ENCODE measurements at places on chromosomes 3 and 15.
A peak's percentile ranks its signal among the peaks of the same experiment; 100 is the strongest.

GRCh38 chr3:160876643-160877042, 120.6 kb downstream of the PPM1L start:
- no peak for DNase-seq

GRCh38 chr15:56797720-56798275, 64.5 kb upstream of the ZNF280D start:
- DNase-seq, result no peak

DNA sequence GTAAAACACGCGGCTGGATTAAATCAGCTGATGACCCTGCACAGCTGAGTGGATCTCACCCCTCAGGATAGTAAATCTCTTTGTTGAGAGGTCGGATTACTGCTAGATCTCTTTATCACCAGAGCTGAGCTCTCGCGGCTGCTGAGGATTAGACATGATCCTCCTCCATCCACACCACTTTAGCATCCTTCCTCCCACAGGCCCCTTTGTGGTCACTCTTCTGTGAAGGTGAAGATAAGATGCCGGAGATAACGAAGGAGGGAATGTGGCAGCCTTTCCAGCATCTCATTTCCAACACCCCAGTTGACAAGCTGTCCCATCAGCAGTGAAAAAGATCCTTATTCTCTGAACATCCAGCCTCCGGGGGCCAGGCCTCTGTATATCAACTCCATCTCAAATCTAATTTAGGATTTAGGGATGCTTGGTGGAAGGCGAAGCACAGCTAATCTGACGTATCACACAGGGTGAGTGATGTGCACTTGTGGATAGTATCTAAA, 47.5 kb upstream of the SELENOK start:
- DNase-seq, result no peak

DNA sequence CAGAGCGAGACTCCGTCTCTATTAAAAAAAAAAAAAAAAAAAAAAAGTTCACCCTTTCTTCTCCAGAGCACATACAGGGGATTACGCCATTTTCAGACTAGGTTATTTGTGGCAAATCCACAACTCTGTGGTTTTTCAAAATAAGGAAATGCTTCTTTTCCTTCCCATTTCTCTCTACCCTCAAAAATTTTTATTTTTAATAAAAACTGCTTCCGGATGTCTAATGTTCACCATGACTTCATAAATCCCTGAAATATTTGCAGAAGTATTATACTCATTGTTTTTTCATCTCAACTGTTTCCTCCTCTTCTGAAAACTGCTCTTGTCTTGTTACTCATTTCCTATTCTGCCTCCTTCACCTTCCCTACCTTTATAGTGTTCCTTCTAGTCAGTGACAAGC, 45.0 kb upstream of the SLC12A8 start:
- no peak for DNase-seq

GRCh38 chr3:150547045-150547741, 606 bp downstream of the EIF2A start:
- DNase-seq, result no peak

DNA sequence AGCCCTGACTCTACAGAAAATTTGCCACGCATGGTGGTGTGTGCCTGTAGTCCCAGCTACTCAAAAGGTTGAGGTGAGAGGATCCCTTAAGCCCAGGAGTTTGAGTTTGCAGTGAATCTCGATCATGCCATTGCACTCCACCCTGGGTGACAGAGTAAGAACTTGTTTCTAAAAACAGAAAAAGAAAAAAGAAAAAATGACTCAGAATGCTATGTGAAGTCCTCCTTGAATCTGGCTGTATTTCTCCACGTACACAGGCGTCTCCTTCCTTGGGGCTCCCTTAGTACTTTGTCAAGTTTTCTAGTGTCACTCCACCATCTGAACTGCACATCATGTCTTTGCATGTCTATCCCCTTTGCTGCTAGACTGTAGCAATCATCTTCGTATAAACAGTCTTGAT, 104.4 kb downstream of the LMLN start:
- DNase-seq, result no peak

GRCh38 chr3:120908030-120908794, at the start of gene STXBP5L:
TSS of gene STXBP5L (plus strand) at chr3:120908205. CDS start at chr3:120909579, 1,374 bp downstream.
- peak; percentile 60 for DNase-seq

- DNase-seq, result no peak
Observed at GRCh38 chr3:150933473-150933995, 28.3 kb upstream of the MINDY4B start.

DNA sequence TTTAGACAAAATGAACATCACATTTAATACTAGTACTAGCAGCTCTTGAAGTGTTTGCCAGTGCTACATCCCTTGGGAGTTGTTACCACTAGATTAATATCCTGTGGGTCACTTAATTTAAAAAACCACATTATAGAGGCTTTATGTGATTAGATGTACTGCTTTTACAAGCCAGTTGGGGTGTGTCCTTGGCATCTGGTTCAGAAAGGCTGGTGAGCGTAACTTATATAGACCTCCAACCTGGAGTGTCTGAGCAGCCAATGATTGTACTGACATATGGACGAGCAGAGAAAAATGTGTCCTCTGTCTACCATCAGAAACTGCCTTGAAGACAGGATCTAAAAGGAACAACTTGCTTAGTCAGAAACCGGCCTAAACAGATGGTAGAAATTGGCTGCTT, 306.2 kb upstream of the ATP11B start:
- no peak for DNase-seq

DNA sequence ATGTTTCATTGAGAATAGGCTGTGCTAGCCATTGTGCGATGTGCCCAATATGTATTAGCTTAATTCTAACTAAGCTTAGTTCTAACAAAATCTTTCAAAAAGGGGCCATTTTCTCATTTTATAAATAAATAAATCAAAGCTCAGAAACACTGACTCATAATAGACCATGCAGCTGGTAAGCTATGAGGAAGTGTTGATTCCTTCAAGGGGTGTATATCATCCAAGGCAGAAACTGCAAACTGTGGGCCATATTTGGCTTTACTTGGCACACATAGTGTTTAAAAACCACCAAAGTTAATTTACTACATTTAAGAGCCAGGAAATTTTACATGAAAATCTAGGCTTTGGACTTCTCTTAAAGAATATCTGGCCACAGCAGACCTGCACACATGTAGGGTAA, 136.5 kb downstream of the ZNF621 start:
- DNase-seq, result no peak

GRCh38 chr3:113174304-113174703, 37.1 kb upstream of the BOC start:
- DNase-seq, result no peak

DNA sequence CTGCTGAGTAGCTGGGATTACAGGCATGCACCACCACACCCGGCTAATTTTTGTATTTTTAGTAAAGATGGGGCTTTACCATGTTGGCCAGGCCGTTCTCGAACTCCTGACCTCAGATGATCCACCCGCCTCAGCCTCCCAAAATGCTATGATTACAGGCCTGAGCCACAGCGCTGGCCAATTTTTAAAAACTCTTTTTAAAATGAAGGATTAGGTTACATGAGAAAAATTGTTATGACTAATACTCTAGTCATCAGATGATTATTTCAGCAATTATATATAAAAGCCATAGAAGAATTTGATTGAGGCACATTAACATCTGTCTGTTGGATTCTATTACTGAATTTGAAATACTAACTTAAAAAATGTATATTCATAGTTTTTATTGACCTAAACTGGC, 134.1 kb upstream of the MNS1 start:
- DNase-seq, result no peak

GRCh38 chr15:81363718-81364500, 10.1 kb downstream of the TMC3 start:
- DNase-seq, result no peak

GRCh38 chr3:190305406-190305805, 16.8 kb downstream of the CLDN1 start:
- DNase-seq, result no peak

DNA sequence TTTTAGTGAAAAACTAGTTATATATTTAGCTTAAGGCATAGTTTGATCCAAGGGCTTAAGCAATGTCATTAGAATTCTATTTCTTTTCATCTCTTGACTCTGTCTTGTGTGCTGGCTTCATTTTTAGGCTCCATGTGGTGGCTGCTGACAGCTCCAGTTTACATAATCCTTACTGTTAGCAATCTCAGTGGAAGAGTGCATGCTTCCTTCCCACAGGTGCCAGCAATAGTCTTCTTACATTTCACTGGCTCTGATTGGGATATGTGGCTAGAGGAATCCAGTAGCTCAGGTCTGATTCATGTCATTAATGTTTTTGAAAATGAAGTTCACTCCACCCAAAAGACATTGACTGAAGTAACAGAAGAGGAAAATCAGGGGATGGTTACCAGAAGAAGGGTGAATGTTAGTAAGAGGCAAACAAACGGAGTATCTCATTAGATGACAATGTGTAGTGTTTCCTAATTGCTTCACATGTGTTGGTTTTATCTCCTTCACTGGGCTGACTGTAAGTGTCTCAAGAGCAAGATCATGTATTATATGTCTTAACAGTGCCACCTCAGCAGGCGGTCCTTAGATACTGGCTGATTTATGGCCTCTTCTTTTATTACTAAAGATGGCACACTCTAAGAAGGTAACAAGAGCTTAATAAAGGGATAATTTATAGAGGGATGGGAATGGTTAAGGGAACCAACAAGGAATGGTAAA, 25.6 kb upstream of the TCF12 start:
- no peak for DNase-seq

- no peak for DNase-seq
Observed at GRCh38 chr3:186589856-186590579, 19.5 kb downstream of the DNAJB11 start.

DNA sequence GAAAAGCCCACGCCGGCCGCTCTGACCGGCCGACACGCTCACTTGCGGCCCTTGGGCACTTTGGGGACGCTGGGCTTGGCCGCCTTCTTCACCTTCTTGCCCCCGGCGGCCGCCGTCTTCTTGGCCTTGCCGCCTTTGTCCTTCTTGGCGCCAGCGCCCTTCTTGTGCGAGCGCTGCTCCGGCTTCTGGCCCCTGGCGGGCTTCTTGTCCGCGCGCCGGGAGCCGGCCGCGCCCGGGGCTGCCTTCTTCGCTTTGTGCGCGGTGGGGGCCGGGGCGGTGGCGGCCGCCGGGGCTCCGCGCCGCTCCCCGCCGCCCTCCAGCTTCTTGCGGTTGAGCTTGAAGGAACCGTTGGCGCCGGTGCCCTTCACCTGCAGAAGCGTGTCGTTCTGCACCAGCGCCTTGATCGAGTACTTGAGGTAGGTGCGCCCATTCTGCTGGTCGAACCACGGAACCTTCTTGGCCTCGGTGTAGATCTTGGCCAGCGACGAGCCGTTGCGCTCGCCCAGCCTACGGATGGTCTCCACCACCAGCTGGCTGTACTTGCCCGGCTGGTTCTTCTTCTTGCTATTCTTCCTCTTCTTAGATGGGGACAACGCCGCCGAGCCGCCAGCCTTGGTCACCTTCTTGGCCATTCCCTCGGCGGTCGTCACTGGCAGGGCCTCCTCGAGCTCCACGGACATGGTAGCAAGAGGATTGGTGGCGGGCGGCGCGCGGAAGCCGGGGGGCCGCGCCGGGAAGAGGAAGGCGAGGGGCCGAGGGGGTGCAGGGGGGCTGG, 36.7 kb downstream of the HMCES start:
- DNase-seq, result no peak

DNA sequence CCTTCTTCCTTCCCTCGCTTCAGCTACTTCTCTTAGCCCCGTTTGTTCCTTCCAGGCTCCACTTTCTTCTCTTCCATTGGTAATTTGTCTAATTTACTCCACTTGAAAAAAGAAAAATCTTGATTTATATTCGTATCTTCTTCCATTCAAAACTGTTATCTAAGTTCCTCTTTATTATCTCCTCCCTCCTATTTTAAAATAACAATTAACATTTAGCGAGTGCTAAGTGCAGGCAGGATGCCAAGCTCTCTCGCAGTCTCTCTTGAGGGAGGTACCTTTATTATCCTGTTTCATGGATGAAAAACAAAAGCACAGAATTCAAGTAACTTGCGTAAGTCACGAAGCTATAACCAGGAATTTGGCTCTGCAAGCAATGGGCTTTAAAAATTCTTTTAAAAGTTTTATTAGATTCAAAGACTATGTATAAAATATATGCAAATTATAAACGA, 418.9 kb upstream of the NAALADL2 start:
- DNase-seq, result no peak

GRCh38 chr3:126126811-126127431, 43.0 kb upstream of the SLC41A3 start:
- no peak for DNase-seq

GRCh38 chr3:77590191-77590590, 550.3 kb downstream of the ROBO2 start:
- no peak for DNase-seq

DNA sequence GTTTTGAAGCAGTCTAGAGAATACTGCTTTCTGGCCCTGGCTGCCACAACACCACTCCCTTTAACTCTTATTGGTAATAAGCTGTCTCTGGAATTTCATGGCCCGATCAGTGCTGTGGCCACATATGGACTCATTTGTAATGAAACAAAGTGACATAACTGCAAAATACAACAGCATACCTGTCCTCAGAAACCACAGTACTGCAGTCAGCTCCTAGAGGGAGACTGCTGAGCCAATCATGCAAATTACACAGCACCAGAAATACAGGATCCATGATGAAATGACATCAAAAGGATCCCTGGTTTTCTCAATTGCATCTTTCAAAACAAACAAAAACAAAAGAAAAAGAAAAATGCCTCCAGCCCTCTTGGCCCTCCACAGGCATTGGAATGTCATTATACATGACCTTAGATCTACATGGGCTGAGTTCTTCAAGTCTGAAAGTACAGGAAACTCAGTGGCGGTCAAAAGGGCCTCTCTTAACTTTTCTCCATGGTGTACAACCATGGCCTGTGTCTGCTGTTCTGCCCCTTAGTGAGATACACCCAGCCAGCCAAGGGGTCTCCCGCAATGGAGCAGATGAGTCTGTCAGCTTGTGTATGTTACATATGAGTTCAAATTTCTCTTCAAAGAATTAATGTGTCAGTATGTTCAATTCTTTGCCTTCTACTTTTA, 24.9 kb upstream of the KBTBD12 start:
- no peak for DNase-seq

GRCh38 chr3:72907131-72907711, 19.4 kb downstream of the GXYLT2 start:
- no peak for DNase-seq

DNA sequence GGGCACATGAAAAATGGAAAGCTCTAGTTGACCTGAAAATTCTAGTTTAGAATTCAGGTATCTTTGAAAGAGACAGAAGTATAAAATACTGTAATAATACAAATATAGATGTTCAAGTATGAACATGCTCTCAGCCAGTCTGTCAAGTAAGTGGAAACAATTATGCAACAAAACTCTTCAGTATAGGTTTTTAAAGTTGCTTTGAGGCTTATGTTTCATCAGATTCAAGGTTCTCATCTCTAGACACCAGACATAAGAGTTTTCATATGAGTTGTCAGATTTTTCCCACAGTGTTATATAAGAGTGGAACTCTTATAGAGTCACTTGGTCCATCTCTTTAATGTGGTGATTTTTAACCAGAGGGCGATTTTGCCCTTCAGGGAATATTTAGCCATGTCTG, 22.0 kb downstream of the CMSS1 start:
- DNase-seq, result no peak

GRCh38 chr15:67865331-67865730, 25.5 kb upstream of the RNU6-1 start:
- DNase-seq, result no peak

DNA sequence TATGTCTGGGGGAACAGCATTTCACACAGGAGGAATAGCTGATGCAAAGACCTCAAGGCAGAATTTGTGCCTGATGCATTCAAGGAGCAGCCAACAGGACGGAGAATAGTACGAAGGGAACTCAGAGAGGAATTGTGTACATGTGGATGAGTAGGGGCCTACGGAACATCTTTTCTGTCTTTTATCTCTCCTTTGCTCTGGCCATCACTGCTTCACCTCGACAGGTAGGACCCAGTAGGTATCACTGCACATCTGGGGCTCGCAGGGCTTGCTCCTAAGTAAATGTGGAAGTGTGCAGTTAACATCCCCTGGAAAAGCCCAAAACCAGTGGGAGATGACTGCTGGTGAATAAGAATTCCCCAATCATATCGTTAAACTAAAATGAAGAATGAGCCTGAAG, 56.4 kb upstream of the POU1F1 start:
- DNase-seq, result no peak

All from stimulated activated CD8-positive, alpha-beta memory T cell treated with anti-CD3 and anti-CD28 coated beads, Interleukin-2, amount 100 ng/mL, for 48 hours (primary cell).